Body of pancreas (tissue), 4 donors: ENCODE measurements at places on chromosomes 5 and 9.

- DNase-seq: no peak
These were observed 60.7 kb upstream of the SYNPO start for GRCh38 chr5:150579462-150580400.

GRCh38 chr5:139243425-139243970, 45.3 kb upstream of the SIL1 start:
- no peak for DNase-seq

DNA sequence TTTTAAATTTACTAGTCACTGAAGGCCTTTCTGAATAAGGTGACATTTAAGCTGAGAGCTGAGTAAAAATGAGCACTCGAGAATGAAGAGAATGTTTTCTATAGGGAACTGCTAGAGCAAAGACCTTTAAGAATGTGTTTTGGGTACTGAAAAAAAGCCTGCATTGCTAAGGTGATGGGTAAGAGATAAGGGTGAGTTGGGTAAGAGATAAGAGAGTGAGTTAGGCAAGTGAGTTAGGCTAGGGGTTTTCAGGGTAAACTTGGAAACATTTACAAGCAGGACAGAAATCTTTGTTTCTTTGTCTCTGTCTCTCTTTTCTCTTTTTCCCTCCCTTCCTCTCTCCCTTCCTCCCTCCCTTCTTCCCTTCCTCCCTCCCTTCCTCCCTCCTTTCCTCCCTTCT, 5.6 kb downstream of the RAD23B start:
- DNase-seq: no peak

GRCh38 chr9:18362901-18363685, 110.9 kb upstream of the ADAMTSL1 start:
- DNase-seq: no peak

DNA sequence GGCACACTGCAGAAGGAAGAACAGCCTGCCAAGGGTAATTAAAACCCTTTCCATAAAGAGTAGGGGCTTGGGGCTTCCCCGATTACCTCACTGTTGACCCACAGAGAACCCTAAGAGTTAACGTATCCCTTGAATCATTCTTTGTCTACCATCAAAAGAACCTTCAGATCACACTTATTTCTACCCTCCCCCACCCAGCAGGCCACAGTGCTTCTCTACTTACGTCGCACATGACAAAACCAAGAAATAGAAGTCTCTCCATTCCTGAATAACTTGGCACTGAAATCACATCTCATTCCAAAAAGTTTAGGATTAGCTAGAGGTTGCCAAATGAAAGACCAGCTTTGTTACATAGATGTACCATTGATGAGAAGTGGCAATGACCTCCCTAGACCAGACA, 268.7 kb upstream of the GAS1 start:
- no peak for DNase-seq

DNA sequence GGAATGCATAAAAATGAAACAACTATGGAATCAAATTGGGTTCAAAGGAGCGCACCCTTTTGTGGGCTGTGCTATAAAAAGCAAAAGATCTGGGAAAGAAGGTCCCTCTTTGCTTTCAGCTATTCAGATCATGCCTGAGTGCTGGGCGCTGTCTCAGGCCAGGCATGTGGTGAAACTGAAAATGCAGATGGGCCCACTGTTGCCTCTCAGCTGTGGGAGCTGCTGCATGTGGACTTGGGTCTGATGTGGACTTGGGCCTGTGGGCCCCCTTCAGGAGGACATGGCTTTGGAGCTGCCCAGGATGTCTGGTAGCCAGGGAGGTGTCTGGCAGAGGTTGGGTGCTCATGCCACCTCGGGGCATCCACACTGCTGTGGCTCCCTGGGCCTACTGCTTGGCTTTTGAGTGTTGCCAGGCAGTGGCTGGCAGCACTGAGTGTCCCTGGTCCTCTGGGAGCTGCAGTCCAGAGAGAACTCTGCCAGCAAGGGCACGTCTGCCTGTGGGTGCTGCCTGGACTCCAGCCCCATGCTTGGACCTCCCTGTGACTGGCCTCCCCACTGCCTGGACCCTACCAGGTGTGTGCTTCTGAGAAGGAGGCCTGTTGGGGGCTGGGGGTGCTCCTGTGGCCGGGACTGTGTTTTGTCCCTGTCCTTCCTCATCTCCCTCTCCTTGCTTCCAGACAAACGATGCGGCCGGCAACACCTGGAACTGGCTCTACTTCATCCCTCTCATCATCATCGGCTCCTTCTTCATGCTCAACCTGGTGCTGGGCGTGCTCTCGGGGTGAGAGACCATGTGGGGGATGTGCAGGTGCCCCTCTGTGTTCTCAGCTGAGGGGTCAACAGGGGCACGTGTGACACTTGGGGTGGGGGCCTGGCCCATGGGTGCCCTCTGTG, 74.3 kb downstream of the CACNA1B start:
- peak; percentile 14 for DNase-seq

GRCh38 chr9:98185611-98186171, 6.7 kb downstream of the CORO2A start:
- no peak for DNase-seq

DNA sequence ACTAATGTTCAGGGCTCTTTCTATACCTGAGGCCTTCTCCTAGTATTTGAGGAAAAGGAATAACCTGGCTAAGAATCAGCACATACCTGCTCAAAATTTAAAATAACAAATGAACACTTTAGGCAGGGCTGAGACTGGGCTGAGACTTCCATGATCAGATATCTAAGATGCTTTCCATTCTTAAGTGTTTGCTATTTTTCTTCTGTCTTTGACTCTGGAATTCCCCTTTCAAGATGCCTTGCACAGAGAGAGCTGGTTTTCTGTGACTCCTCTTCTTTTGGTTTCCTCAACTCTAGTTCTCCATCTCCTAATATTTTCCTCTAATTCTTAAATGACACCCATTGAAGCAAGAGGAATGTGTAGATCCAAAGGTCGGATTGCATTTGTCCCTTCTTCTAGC, 61.1 kb downstream of the DPYSL3 start:
- no peak for DNase-seq

- DNase-seq: peak; percentile 28
These were observed 312.4 kb downstream of the ARHGEF28 start for GRCh38 chr5:73938280-73938937.

DNA sequence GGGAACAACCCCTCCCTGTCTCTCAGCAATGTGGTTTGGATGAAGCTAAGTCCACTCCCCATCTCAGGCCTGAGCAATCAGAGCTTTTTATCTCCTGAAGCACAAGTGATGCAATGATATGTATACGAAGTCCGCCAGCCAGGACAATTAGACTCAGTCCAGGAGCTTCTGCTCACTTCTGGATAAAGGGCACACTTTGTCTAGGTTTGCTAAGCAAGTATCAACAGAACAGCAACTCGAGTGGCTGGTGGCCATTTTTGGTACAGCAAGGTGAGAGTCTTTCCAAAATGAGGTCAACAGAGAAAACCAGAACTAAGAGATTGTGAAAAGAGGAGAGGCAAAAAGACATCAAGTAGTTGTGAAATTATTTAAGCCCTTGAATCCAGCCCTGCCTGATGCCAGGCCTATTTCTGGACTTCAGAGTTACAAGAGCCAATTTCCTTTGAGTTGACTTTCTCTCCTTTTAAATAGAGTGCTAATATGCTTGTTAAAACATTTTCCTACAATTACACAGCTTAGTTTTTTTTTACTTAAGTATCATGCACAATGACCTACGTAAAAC, 8.2 kb downstream of the NDUFA8 start:
- no peak for DNase-seq

GRCh38 chr5:123699571-123699970, 187.6 kb downstream of the CSNK1G3 start:
- no peak for DNase-seq

DNA sequence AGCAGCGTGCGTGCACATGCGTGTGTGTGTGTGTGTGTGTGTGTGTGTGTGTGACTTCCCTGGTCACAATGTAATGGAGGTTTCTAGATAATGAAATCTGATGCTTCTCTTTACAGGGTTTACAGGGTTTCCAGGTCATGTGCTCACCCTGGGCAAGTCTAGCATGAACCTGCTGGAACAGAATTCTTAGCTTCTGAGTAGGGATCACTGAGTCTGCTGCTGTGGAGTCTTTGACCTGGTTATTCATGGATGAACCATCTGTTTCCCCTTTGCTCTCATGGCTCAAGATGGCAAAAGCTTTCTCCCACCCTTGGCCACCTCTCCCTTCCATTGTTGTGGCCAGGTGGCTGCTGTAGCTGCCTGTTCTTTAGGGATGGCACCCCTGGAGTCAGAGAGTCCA, 111.6 kb upstream of the SHB start:
- DNase-seq: no peak

GRCh38 chr5:102863764-102864560, 108.9 kb downstream of the PAM start:
- no peak for DNase-seq

GRCh38 chr9:110526426-110526825, 53.1 kb downstream of the SVEP1 start:
- DNase-seq: no peak

DNA sequence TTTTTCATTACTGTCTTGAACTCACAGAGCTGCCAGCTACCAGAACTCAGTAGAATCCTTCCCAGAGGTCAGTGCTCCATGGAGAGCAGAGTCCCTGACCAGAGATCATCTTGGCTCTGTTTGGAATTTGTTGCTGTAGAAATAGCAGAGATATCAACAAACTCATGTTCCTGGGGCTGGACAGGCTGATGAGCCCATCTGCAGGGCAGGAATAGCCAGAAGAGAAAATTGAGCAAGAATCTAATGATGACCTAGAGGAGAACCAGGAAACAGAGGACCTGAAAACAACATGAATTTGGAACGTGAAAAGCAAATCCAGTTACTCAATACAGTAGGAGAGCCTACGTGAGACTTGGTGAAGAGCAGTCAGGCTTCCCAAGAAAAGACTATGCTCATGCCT, 437.8 kb downstream of the PLK2 start:
- no peak for DNase-seq

GRCh38 chr5:149667084-149667828, 62.9 kb upstream of the PPARGC1B start:
- no peak for DNase-seq

GRCh38 chr5:32168460-32169033, 5.6 kb downstream of the GOLPH3 start:
- DNase-seq: no peak

- DNase-seq: peak; percentile 59
These were observed 281.9 kb downstream of the NSG2 start for GRCh38 chr5:174327317-174327864.

DNA sequence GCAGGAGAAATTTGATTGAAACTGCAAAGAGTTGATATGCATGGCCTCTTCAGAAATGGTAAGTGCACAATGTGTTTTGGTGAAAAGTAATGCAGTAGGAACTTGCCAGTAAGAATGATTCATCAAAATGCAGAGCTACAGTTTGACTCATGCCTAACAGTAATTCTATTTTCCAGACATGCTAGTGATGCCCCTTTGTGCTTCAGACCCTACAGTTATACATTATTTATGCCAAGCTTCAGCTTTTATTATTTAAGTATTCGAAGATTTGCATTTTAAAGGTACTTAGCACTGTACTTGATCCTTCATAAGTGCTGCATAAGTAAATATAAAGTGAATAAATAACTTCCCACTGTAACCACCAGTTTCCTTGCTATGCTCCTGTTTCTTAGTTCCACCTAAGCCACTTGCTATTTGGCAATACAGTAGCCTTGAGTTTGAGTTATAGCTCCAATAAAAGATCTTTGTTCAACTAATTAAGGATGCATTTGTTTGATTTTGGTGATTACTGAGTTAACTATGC, 3.6 kb upstream of the SPATA31E1 start:
- DNase-seq: no peak

DNA sequence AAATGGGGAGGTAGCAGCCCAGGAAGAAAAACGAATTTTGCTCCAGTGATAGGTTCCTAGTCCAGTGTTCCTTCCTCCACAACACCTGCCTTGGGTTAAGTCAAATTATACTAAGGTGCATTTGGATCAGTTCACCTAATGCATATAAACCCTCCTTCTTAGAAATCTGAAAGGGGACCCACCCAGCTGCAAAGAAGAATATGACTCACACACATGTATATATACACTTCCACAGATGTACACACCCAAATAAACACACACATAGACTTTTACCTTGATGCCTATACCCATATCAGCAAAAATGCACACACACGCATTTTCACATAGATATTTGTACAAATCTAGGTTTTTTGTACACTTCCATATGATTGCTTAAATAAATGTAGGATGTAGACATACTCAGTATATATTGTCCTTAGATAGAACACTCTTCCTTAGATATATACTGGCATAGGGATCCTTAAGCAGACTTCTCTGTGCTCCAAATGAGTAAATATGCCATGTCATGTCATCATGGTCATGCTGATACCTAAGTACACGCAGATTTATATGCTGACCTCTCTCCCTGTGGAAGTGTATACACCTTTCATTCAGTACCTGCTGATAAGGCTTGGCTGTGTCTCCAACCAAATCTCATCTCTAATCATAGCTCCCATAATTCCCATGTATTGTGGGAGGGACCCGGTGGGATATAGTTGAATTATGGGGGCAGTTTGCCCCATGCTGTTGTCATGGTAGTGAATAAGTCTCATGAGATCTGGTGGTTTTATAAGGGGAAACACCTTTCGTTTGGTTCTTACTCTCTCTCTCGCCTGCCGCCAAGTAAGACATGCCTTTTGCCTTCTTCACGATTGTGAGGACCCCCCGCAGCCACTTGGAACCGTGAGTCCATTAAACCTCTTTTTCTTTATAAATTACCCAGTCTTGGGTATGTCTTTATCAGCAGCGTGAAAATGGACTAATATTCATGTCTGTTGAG, 10.2 kb downstream of the ADRB2 start:
- no peak for DNase-seq

- DNase-seq: no peak
These were observed 15.2 kb upstream of the TERT start for GRCh38 chr5:1310118-1310517.

DNA sequence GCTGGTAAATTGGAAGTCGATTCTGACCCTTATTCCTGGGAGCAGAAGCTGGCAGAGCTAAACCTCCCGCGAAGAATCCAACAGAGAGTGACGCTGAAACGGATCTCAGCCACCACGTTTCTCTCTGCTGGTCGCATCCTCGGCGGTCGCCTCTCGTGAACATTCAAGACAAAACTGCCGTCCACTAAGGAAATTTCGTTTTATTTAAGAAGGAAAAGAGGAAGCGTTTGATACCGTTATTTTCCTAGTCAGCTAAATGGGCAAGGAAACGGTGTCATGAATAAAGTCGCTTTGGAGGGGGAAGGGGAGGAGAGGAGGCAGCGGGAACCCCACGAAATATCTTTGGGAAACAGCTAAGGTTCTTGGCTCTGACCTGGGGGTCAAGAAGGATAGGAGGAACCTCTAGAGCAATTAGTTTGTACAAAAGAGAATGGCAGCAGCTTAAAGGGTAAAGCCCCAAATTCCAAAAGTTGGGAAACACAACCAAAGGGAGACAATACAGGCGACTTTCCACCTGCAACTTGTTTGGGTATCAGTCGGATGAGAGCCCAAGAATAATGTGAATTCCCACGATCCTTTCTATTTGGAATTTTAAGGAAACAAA, 1.9 kb downstream of the FOXB2 start:
- no peak for DNase-seq

DNA sequence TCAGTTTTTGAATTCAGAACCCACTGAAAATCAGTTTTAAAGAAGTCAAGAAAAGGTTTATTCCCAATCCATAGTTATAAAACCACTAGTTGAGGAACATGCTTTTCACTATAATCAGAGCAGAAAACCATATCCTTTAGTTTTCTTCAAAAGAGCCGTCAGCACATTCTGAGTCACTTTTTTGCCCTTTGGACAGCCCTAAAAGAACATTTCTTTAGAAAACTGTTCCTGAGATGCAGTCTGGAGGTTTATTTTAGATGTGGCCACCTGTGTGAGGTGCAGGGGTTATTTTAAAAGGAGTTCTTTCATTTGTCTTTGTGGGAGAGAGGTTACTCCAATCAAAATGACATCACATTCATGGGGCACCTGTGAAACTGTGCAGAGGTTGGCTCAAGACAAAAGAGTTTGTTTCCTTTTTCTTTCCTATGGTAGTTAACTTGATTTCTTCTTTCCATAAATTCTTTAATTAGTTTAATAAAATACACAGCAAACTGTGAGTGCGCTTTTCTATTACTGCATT, 221.6 kb upstream of the RPS23 start:
- no peak for DNase-seq
